Gastroesophageal sphincter (tissue), 4 donors: ENCODE measurements at places on chromosomes 5 and 9.

- ATAC-seq = no peak
These were observed 4.2 kb upstream of the PFN3 start for GRCh38 chr5:177404641-177405179.

GRCh38 chr5:59489551-59489950 lies 404.0 kb downstream of the PDE4D start:
- ATAC-seq = no peak

GRCh38 chr5:171724468-171725204 lies 61.0 kb upstream of the SMIM23 start:
- ATAC-seq = no peak

GRCh38 chr5:36206913-36207312 lies 34.8 kb downstream of the NADK2 start:
- no peak for ATAC-seq

DNA sequence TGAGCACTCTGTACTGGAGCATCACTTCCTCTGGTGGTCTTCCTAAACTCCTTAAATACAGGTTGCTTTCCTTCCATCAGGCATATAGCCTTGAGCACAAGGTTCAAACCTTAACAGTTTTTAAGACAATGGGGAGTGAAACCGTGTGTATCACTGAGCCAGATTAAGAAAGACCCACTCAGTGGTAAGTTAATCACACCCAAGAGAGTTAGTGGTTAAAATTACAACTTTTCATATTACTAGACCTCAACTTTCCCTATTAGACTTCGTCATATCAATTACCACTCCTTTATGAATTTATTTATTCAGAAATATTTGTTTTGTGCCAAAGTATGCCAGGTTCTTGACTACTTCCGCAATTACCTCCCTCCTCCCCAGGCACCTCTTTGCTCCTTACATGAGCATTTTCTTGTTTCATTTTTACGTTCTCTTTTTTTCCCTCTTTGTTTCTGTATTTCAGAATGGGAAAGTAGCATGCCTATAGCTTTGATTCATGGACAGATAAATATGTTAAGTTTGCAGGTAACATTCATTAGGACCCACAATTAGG lies 351.0 kb downstream of the KIAA0825 start:
- ATAC-seq = no peak

DNA sequence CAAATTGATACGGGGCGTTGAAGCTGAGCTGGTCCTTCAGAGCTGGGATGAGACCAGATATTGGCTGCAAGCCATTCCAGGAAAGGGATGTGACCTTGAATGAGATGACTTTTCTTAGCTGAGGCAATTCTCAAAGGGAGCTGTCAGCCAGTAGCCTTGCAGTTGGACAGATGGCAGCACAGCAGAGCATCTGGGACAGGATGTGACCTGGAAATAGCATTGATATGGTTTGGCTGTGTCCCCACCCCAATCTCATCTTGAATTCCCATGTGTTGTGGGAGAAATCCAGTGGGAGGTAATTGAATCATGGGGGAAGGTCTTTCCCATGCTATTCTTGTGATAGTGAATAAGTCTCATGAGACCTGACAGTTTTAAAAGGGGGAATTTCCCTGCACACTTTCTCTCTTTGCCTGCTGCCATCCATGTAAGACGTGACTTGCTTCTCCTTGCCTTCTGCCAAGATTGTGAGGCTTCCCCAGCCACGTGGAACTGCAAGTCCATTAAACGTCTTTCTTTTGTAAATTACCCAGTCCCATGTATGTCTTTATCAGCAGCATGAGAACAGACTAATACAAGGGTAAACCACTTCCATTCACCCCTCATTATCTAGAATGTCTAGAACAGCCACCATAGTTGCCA lies 19.8 kb upstream of the MTX3 start:
- no peak for ATAC-seq

- ATAC-seq = no peak
These were observed 169.7 kb upstream of the CDH9 start for GRCh38 chr5:27208051-27208450.

GRCh38 chr5:89988998-89989655 lies 420.4 kb downstream of the CETN3 start:
- peak; percentile 29 for ATAC-seq

DNA sequence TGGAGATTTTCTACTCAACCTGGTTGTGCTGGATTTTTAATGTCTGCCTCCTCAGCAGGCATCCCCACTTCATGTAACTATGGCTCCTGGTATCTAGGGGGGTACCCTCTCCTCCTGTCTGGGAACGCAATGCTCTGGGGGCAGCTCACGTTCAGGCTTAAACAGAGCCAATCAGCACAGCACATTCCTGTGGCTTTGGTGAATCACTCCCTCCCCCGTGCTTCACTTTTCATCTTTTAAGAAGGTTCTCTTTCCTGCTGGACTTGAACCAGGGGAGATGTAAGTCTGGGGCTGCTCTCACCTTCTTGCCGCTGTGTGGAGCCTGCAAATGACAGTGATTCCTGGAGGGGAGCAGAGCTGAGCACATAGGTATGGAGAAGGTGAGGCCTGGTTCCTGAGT lies 101.2 kb downstream of the MSX2 start:
- no peak for ATAC-seq

DNA sequence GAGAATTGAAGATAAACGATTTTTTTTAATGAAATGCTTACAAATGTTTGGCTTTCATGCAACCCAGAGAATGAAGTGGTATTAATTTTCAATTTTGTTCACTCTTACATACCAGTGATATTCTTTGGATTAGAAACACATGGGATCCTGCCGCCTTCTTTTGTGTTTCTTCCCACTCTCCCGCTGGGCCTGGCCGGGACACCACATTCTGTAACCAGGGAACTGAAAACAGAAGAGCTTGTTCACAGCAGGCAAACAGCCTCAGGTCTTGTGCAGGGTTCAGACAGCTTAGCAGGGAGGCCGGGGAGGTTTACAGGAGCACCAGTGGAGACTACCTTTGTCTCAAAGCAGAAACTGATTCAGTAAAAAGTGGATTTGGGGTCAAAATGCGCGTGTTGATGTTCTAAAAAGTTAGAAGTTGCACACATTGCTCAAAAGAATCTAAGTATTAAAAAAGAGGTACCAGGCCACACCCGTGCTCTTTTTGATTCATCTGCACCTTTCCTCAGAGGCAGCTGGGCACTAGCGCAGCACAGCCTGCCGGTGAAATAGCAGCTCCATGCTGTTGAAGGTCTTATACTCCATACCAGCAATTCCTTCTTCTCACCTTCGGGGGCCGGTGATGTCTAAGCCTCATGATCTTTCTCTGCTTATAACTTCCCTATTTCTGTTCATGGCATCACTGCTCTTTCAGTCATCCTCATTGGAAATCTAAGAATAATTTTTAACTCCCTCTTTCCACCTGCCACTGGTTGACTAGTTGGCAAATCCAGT lies 67.1 kb downstream of the GRAMD2B start:
- peak; percentile 63 for ATAC-seq

DNA sequence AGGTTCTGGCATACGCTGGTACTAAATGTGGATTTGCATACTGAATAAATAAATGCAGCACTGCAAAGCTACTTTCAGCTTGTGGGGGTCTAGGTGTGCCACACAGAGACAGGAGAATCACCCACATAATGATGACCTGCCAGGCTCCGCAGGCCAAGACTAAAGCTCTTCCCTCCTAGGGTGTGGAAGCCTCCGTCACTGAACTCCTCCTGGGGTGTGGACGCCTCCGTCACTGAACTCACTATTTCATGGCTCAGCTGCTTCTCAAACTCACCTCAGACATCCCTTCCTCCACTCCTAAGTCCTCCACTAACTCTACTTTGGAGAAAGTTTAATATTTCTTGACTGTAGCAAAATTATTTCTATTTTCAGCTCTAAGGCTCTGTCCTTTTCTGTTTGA lies 65.3 kb upstream of the GOLPH3 start:
- ATAC-seq = no peak

GRCh38 chr5:181099602-181100086 lies 31.3 kb downstream of the OR2V1 start:
- no peak for ATAC-seq

DNA sequence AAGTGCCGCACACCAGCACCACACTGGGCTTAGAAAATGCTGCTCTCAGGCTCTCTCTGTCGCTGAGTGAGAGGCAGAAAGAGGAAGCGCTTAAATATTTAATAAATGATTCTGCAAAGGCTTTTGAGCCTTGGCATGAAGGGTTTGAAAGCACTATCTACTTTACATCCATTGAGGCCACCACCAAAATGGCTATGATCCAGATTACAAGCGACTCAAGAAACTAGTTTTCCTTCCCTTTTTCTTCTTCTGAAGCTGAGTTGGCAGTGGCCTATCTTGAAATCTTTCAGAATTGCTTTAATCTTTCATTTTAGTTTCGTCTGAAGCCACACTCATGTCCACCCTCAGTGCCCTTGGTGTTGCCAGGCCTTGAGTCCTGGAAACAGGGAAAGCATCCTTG lies 59.5 kb downstream of the EBF1 start:
- no peak for ATAC-seq

GRCh38 chr9:82668689-82669199 lies 394.2 kb downstream of the RASEF start:
- ATAC-seq = no peak

DNA sequence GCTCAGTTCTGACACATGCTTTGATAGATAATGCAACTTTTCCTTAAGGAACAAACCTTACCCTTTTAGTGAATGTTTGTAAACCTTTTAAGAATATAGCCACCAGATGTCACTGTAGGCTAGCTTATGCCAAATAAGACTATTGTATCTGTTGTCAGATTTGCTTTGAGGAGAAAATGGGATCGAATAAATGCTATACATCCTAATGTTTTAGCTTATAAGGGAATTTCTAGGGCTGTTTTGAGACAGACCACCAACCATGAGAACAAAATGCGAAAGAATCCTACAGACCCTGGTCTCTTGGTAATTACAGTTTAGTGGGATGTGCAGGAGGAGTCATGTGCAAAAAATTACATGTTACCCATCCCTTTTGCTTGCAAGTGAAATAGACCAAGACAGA lies 127.6 kb upstream of the NMUR2 start:
- no peak for ATAC-seq

DNA sequence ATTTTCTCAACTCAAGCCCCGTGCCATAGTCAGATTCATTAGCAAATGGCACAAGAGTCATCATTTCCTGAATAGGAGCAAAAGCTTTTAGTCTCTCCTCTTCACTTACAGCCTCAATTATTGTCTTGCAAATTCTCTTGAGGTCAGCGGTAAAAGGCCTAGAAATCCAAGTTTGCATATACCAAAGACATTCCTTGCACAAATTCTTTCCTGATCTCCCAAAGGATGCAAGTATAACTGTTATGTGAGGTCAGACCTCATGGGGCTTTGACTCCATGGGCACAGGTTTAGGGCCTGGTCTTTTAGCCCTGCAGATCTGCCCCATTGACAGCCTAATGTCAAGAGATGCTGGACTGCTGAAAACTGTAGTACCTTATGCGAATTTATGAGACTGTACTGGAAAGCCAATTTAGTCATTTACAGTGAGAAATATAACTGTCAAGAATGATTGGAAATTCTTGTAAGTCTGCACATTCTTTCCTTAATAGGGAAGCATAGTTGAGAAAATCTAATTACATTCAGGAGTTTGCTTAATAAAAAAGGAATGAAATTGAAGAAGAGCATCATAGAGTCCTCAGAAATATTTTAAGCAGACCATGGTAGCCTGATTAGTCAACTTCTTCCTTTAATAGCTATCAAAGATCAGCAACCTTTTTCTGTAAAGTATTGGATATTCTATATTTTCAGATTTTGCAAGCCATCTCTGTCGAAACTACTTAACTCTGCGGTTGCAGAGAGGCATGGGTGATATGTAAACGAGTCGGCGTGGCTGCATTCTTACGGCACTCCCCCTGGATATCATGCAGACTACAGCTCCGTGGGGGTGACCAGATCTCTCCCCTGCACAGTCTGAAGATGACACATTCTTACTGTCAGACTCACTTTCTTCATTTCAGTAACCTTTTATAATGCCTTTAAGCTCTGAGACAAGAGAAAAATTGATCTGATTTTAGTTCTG lies 45.2 kb downstream of the GCNT4 start:
- no peak for ATAC-seq

DNA sequence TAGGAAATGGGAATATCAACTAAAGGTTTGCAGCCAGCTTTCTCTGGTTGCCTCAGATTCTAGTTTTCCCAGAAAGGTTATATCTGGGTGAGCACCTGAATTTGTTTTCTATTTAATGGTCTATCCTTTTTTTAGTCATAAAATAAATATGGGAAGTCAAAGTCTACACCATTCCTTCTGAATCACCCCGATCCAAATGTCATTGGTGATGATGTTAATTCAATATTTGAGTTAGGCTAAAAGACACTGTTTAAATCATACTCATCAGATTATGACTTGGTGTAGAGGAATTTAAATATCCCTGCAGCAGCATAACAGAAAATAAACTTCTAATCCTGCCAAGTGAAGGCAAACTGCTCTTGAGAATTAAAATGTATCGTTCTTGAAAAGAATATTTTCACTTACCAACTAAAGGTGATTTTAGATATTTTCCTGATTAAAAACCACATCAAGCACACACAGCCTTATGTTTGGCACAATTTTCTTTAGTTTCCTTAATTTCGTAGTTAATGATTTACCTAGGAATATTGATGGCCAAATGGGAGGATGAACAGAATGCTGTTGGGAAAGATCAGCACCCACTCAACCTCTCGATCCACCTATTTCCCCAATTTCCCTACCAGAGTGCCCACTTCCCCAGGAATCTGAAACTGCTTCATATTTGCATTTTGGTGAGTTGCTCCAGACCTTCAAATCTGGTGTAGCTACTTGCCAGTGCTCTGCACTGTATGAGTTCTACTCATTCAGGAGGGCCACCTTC lies 103.1 kb upstream of the TSLP start:
- ATAC-seq = no peak

DNA sequence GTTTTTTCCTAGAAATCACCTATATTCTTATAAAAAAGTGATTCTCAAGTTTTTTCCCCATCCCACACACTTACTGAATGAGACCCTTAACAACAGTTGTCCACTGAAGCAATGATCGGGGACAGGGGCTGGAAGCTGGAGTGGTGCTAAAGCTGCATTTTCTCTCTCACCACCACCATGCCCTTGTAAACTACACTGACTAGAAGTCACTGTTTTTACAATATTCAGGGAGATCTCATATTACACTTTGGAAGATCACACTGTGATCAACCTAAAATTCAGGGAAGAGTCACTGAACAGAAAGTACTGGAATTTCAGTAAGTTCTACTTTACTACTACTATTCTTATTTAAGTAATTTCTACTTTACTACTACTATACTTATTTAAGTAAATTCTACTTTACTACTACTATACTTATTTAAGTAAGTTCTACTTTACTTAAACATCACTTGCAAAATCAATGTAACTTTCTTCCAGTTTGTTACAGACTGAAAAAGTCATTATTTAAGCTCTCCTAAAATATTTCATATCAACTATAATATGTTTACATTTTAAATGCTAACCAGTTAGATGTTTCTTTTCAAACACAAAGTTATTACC lies 164.3 kb downstream of the AGTPBP1 start:
- no peak for ATAC-seq

- ATAC-seq = no peak
These were observed 25.0 kb upstream of the ERMP1 start for GRCh38 chr9:5857928-5858327.

- no peak for ATAC-seq
These were observed 88.6 kb downstream of the ANKRD31 start for GRCh38 chr5:75148051-75148450.

DNA sequence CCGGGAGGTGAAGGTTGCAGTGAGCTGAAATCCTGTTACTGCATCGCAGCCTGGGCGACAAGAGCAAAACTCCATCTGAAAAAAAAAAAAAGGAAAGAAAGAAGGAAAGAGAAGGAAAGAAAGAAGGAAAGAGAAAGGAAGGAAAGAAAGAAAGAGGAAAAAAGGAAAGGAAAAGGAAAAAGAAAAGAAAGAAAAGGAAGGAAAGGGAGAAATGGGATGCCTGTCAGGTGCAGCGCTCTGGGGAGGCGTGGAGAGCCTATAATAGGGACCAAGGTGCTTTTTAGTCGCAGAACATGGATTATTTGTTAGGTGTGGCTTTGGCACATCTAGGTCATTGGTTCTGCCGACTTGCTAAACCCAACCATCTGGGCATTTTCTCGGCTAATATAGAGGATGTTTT lies 17.9 kb downstream of the EXOSC2 start:
- no peak for ATAC-seq
